ENCODE measurements at places on chromosomes 5 and 9.

GRCh38 chr9:32490601-32491000, 35.4 kb downstream of the RIGI start:
- DNase-seq: no peak

- no peak for DNase-seq
Measured at GRCh38 chr5:82827651-82828050, 249.5 kb downstream of the TMEM167A start.

GRCh38 chr5:142869886-142870285, 99.7 kb downstream of the ARHGAP26 start:
- no peak for DNase-seq

- no peak for DNase-seq
Measured at GRCh38 chr5:67453111-67453905, 256.7 kb upstream of the CD180 start.

- no peak for DNase-seq
Measured at GRCh38 chr9:99253772-99254431, 31.8 kb downstream of the SEC61B start.

- DNase-seq: no peak
Measured at GRCh38 chr9:127209948-127210640, 54.5 kb upstream of the GARNL3 start.

GRCh38 chr9:124818431-124819281, 34.6 kb upstream of the WDR38 start:
- peak; percentile 50 for DNase-seq

DNA sequence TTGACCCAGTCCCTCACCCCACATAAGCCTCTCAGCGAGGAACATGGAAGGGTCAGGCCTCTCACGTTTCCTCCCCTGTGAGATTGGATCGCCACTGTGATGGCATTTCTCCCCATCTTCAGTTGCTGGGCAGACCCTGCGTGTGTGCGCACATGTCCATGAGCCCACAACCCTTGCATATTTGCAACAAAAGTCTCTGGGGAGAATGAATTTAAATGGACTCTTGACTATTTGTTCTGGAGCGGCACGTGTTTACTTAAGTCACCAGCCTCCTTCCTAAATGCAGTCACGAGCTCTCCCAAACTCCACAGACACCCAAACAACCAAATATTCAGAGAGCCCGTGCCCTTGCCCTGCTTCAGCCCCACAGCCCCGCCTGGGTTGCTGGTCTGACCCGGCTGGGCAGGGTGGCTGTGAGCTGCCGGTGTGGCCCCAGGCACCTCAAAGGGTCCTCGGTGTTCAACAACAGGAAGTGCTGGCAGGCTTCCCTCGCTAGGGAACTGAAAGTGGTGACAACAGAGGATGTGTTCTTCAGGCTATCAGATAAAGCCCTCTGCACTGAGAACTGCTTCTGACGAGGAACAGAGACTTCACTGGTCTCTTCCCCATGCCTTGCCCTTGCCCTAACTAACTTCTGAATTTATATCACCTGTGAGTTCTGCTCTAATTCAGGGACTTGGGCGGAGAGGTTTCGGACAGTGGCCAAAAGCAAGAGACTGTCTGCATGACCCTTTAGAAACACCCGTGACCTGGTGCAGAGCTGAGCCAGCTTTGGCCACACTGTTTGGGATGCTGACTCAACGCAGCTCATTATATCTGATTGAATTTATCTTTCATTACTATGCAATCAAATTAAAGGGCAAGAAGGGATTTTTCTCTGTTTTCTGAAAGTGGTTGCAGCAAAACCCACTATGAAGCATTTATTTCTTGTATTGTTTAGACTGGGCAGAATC, 19.2 kb upstream of the CD180 start:
- peak; percentile 25 for DNase-seq

DNA sequence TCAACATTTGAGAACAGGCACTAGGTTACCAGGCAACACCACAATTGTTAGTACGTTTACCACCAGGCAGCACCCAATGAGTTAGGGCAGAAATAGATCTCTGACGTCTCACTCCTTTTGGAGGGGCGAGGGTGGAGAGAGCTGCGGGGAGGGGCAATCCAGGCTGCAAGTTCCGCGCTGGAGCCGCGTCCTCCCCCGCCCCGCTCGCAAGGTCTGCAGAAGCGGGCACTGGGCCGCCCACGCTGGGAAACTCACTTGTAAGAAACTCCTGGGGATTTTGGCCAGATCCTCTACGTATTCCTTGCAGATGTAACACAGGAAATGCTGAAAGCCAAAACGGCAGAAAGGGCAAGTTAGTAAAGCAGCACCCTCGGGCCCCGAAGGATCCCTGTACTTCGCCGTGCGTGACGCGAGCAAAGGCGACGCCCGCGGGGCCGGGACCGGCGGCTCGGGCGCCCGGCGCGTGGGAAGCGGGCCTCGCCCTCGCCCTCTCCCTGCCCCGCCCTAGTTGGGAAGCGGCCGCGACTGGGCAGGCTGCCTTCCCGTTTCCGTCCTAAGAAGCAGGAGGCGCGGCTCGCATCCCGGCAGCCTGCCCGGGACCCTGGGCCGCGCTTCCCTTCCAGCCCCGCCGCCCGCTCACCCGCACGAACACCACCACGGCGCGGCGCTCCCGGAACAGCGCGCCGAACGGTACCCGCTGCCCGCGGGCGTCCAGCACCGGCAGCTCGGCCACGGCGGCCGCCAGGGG, 493 bp downstream of the PRXL2C start:
- DNase-seq: peak; percentile 70

DNA sequence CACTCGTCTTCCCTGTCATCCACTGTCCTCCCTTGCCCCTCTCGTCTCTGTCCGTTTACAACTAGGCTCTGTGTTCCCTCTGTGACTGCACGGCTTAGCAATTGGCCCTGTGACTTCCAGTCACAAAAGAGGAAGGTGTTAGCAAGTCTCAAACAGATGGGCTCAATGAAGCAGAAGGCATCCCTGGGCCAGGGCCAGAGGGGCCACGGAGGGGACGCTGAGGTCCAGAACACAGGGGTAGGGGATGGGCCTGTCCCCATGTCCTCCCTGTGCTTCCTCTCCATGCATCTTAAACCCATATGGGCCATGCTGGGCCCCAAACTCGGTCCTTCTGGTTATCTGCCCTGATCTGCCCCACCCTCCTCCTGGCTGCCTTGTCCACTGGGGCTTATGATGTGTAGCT, at the start of gene CD72:
Gene CD72, minus strand, starts transcription at position 89 of the 403 bp plus-strand sequence. CDS start 110 bp downstream, outside the sequence.
- DNase-seq: peak; percentile 17

GRCh38 chr5:72842816-72843215, 26.4 kb downstream of the TNPO1 start:
- DNase-seq: peak; percentile 69

DNA sequence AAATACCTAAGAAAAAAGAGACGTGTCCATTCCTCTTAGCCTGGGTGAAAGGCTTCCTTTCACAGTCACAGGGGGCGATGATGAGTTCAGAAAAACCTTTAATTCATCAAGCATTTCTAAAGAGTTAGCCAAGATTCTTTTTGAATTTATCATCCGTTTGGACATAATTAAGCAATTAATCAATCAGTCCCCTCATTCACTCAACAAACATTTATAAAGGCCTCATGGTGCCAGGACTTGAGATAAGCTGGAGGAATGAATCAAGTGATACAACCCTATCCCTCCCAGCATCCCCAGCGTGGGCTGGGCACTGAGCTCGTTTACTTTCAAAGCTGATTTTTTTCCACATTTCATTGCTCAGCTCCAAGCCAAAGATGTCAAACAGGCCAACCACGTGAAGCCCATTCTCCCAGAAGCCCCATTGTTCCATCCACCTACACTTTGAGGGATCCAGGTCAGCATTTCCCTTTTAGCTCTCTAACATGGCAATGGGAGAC, 140.5 kb downstream of the SLIT3 start:
- DNase-seq: peak; percentile 11

DNA sequence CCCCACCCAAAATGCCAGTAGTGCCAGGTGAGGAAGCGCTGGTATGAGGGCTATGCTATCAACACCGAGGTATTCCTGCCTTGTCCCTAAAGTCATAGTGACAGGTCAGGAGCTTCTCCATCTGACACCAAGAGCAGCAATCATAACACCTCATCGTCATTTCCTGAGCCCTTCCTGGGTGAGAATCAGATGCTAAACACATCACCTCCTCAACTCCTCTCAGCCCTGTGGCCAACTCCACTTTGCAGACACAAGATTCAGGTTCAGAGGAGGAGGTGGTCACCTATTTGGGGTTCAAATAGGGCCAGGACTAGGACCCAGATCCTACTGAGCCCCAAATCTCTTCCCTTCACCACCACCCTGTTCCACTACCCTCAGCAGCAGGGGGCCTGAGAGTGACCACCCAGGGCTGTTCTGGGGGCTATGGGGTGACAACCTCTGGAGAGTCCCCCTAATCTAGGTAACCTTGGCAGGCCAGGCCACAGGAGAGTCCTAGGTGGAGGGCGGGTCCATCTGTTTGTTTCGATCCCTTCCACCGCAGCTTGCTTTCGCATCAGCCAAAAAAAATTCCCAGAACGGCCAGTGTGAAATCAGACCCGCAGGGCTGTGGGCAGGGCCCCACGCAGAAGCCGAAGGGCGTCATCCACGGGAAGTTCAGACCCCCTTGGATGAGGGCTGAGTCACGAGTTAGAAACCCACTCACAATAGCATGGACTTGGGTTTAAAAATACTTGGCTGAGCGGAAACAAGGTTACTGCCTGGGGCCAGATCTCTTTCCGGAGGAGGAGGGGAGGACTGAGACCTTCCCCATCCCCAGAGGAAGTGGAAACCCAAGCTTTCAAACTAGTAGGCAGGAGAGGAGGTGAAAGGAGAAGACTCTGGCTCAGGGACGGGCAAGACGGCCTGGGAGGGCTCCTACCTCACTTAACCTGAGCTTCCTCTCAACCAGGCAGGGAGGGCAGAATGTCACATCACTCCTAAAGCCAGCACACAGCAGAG, 8.7 kb downstream of the STK10 start:
- DNase-seq: no peak

DNA sequence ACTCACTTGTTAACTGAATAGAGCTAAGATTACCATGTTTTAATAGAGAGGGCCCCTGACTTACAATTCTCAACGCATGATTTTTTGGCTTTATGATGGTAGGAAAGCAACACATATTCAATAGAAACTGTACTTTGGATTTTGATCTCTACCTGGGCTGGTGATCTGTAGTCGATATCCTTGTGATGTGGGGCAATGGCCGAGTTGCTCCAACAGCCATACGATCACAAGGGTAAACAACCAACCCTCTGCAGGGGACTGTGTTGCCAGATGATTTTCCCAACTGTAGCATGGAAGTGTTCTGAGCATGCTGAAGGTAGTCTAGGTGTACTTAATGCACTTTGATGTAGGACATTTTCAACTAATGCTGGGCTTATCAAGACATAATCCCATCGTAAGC, 36.5 kb downstream of the NSUN2 start:
- DNase-seq: no peak

- DNase-seq: no peak
Measured at GRCh38 chr5:67748165-67748690, 467.3 kb upstream of the PIK3R1 start.

DNA sequence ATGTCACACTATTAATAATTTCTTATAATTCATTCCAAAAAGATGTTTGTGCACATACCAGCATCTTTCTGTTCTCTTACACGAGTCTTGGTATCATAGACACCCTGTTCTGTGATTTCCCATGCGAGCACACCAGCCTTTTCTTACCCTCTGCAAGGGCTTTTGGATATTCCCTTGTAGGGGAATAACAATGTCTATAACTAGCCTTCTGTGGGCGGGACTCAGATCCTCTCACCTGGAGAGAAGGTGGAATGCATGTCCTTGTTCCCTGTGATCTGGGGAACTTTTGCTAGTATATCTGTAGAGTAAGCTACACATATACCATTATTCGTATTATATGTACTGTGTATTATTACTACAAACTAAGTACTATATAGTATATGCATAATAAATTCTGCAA, 44.8 kb downstream of the EHMT1 start:
- DNase-seq: no peak

- peak; percentile 9 for DNase-seq
Measured at GRCh38 chr9:126667190-126668055, 53.7 kb downstream of the LMX1B start.

DNA sequence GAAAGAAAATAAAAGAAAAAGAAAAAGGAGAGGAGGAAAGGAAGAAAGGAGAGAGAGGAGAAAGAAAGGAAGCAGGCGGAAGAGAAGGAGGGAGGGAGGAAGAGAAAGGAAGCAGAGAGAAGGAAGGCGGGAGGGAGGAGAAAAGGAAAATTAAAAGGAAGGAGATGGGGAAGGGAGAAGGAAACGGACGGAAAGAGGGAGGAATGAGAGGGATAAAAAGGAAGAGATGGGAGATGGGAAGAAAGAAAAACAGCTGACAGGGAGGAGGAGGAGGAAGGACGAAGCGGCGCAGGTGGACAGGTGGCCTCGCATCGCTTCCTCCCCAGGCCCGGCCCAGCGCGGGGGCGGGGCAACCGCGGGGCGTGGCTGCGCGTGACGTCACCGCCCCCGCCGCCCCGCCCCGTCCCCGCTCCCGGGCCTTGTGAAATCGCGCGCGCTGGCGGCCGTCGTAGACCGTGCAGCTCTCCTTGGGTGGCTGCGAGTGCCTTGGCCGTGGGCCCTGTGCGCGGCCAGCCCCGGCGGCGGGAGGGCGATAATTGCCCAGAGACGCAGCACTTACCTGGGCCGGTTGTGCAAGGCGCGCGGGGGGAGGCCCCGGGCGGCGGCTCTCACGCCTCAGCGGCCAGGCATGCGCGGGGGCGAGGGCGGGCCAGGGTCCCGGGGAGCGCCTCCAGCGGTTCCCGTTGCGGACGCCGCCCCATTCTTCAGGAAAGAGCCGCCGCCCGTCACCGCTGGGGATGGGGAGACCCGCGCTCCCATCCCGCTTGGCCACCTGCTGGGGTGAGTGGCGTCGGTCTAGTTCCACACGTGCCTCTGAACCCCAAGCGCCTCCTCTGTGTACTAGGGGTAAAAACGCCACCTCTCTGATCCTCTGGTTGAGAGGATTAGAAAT, 49.6 kb upstream of the FOXE1 start:
- peak; percentile 97 for DNase-seq

- no peak for DNase-seq
Measured at GRCh38 chr5:13731121-13731628, 213.3 kb downstream of the DNAH5 start.

- DNase-seq: no peak
Measured at GRCh38 chr9:82969291-82969690, 93.7 kb downstream of the RASEF start.

GRCh38 chr5:74767579-74767913, 497 bp downstream of the NSA2 start:
- peak; percentile 31 for DNase-seq
